ENCODE measurements at places on chromosomes 1 and 21. TPM values are rescaled to one million over a fixed set of nuclear protein-coding genes. Genes with fewer than 3 reads are reported as not detected.

PTPRC gene
- total RNA-seq, result 3.0 TPM

CLCC1 gene
- total RNA-seq, result 26.1 TPM

EIF2D gene
- 13.3 TPM for total RNA-seq

NUF2 gene
- 4.4 TPM for total RNA-seq

OR10J1 gene
- not detected for total RNA-seq

KAZN gene
- total RNA-seq, result 22.6 TPM

PGLYRP4 gene
- not detected for total RNA-seq

CFAP107 gene
- not detected for total RNA-seq

HCRTR1 gene
- 3.2 TPM for total RNA-seq

Data from temporal lobe (tissue), 4 donors.